ENCODE measurements at places on chromosomes 5 and 9.

DNA sequence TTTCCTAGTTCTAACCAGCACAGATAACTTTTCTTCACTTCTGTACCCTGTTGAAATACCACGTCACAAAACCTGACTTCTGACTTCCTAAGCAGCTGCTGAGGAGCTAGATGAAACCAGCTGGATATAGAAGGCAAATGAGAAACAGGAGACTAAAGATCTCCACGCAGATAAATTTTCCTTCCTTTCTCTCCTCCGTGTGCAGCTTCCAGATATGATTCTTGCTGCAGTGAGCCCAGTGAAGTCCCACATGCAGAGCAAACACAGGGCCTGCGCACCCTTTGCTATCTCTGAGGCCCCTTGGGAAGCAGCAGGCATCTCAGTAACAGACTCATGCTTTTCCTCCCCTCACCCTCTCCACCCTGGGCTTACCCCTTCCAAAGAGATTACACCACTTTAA, 1638.3 kb downstream of the MAT2B start:
- DNase-seq: no peak

DNA sequence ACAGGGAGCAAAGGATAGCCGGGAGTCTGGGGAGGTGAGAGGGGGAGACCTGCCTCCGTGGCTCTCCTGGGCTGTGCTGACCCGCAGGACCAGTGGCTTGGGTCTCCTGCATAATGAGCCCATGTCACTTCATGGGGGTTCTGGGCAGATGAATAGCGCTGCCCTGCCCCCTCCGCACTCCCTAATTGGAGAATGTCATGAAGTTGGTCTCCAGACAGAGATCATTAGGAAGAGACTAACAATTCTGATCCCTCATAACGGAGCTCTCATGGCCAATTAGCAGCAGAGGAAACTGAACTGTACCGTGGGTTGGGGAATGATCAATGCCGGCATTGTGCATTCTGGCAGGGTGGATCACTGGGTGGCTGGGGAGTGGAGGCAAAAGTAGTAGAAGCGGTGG, 186.1 kb downstream of the FSTL4 start:
- DNase-seq: no peak

GRCh38 chr5:15585841-15586591, 86.0 kb downstream of the FBXL7 start:
- peak; percentile 55 for DNase-seq

DNA sequence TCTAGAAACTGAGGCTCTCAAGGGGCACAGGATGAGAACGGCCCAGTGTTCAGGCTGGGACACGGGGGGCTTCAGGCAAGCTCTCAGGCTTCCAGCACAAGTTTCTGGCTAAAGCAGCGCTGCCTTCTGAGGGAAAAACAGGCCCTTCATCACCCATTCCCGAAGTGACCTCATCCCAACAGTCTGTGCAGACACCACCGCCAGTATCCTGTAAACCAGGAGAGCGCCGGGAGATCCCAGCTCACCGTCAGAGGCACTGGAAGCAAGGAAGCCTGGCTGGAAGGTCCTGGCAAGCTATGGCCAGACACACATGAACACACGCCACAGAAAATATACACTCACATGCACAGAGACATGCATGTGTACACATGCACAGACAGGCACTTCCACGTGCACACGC, 8.8 kb downstream of the SLC12A7 start:
- no peak for DNase-seq

DNA sequence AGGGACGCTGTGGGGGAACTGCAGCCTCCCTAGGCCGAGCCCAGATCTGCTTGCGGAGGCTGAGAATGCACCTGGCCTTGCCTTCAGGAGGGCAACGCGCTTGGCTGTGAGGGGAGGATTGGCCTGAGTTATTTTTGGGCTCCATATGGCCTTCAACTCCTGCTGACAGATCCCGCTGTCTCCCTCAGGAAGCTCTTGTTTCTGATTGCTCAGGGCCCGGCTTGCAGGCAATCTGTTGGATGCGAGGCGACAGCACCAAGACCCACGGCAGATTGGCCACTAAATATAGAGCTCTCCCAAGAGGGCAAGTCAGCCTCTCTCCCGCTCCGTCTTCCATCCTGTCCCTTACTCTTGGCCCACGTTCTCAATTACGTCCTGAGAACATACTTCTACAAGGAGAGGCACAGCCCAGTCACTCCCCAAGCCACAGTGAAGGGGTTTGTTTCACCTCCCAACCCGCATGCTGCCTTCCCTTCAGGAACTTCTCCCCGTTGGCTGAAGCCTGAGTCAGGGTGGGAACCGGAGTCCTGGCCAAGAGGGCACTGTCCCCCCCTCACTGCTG, 53.6 kb downstream of the RASGEF1C start:
- no peak for DNase-seq

- no peak for DNase-seq
Observed at GRCh38 chr5:78215565-78215964, 78.9 kb downstream of the AP3B1 start.

GRCh38 chr9:23314247-23314646, 511.8 kb downstream of the ELAVL2 start:
- no peak for DNase-seq

- DNase-seq: peak; percentile 54
Observed at GRCh38 chr9:83219154-83219923, 156.4 kb upstream of the RASEF start.

DNA sequence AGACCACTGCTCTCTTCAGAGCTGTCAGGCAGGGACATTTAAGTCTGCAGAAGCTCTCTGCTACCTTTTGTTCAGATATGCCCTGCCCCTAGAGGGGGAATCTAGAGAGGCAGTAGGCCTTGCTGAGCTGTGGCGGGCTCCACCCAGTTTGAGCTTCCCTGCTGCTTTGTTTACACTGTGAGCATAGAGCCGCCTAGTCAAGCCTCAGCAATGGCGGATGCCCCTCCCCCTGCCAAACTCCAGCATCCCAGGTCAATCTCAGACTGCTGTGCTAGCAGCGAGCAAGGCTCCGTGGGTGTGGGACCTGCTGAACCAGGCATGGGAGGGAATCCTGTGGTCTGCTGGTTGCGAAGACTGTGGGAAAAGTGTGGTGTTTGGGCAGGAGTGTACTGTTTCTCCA, 59.9 kb downstream of the CAVIN4 start:
- DNase-seq: no peak

- DNase-seq: no peak
Observed at GRCh38 chr5:54514291-54514690, 3.3 kb upstream of the SNX18 start.

DNA sequence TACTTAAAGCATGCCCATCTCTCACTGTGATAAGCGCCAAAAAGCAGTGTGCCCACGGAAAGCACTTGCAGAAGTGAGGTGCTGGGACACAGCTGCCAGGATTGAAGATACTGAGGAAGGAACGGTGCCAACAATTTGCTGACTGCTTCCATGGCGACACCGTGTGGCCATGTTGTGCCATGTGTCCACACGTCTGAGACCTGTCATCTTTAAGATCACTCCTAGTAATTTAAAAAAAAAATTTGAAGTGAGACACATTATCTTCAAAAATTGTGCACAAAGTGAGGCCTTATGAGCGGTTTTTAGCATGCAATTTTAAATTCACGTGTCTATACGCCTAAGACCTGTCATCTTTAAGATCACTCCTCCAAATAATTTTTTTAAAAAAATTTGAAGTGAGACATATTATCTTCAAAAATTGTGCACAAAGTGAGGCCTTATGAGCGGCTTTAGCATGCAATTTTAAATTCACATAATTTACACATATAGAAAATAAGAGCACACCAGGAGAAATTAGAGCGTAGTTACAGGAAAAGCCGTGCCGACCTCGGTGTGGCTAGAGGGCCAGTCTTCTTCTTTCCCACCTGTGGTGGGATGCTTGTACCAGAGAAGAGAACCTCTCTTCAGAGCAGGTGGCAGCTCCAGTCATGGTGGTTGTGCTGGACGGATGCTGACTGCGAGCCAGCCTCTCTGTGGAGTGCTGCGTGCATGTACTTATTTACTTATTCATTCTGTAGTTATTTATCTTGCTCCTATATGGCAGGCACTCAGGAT, 21.4 kb upstream of the FLT4 start:
- DNase-seq: peak; percentile 9

DNA sequence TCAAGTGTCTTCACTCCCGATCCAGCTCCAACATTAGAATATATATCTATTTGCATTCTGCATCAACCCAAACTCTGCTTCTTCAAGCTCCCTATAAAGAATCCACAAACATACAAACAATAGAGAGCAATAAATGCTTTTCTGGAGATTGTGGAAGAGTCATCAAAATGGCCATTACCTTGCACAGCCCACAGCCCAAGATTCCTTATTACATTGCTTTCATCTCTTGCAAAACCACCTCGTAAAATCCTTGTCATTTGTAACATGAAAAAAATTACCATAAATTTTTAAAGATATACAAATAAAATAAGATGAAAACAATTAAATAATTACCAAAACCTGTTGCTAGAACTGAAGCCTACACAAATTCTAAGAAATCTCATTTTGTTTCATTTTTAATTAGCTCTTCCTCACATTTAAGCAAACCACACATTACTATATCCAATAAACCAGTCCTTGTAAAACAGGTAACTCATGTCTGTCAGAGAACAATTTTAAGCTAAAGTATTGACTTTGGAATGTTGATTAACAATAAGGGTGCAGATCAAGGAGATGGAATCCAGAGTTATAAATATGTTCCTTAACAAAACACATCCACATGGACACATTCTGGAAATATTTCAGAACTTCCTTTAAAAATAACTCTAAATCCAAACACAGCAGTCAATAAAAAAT, 7.1 kb downstream of the SPINK9 start:
- DNase-seq: no peak

DNA sequence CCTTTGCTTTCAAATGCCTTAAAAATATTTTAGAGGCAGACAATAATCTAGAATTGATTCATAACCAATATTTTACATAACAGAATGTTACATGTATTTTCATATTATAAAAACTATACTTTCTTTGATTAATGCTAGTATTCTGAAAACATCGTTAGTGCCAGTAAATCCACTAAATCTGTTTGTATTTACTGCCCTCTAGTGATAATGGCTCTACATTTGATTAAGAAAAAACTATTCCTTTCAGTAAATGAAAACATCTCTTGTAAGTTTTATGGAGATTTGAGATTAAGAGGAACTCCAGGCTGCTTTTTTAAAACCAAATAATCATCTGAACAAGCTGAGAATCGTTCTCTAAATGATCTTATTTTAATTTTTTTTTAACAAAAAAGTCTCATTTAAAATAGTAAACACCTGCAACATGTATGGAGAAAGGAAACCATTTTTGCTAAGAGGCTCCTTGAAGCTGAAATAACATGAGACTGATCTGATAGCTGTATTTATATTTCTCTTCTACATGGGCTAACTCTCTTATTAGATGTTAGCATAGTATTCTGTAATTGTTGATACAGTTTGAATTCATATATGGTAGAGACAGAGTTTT, 424.7 kb downstream of the RAB3C start:
- DNase-seq: no peak

- DNase-seq: no peak
Observed at GRCh38 chr9:116269250-116269649, 115.7 kb downstream of the PAPPA start.

DNA sequence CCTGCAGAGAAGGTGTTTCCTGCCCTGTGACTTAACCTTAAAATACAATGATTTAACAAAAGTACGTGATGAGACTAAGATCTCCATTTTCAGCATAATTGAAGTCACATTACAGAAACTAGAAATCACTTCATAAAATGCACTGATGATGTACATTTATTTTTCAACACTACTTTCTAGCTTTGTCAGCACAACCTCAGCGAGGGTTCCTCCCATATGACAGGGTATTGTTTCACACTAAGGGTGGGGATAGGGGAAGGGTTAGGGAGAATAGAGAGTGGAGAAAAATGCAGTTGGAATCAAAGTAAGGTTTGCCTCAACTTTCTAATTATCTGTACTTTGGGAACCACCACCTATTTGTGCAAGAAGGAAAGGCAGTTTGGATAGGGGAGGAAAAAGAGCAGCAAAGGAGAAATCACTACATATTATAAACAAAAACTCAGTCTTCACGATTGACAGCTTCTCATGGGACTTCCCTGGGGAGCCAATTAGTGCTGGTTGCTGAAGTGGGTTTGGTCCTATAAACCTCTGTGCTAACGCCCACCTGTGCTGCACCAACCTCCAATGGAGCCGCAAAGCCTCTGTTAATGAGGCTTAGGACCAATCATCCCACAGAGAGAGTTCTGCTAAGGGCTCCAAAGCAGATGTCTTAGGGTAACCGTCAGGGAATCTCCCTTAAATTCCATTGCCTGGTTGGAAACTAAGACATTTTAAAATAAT, 369.2 kb upstream of the PDE4D start:
- no peak for DNase-seq

- DNase-seq: peak; percentile 93
Observed at GRCh38 chr9:91150998-91151717, 210.6 kb downstream of the AUH start.

DNA sequence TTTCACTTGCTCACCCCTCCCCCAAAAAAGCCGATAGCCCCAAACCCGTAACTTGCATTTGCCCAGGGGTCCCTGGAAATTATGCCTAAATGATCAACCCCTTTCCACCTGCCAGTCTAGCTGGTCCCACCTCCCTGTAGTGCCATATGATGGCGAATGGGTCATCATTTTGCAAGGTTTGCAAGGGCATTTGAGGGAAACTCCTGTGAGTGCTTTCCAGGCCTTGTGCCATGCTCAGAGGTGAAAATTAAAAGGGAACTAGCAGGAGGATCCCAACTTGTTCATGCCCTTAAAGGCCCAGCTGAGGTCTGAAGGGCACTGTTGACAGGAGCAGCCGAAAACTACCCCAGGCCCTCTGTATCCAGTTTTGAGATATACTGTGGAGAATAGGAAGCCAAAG, 192.9 kb downstream of the NR3C1 start:
- no peak for DNase-seq

DNA sequence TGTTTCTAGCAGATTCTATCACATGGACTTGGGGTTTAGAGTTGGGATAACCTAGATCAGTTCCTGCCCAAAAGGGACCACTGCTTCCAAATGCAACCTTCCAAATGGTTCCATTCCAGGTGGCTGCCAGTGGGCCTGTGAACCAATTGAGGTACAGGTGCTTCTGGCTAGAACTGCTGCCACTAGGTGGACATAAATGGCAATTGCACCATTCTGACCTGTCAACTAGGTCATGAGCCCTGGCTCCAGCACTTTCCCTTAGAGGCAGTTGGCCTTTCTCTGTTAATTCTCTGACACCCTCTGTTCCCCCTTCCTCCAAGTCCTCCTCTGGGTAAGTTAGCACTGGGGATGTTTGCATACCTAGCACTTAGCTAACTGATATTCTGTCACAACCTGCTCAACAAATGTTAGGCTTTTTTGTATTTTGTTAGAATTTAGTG, 16.6 kb upstream of the HEMGN start:
- DNase-seq: no peak

DNA sequence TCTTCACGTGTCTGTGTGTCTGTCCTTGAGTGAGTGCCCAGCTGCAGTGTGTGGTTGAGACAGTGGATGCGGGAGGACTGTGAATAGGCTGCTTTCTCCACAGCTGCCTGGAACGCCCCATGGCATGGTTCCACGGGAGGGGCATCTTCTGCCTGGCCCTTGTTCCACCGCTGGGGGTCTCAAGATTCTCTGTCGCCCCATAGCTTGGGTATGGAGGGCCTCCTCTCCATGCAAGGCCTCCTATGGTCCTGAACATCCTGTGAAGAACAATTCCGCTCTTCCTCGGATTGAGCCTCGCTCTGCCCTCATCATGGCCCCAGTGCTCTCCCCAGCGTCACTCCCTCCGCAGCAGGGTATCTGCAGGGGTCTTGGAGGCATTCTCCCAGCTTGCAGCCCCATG, 36.1 kb downstream of the COL5A1 start:
- DNase-seq: no peak

- DNase-seq: no peak
Observed at GRCh38 chr9:7387840-7388239, 411.7 kb downstream of the DMAC1 start.

Measured in GM04504 (cell line).